Peyer's patch (tissue), 4 donors: ENCODE measurements at places on chromosomes 2 and 18. TPM values are rescaled to one million over a fixed set of nuclear protein-coding genes. Genes with fewer than 3 reads are reported as not detected.

- DNase-seq = peak; percentile 24
These were observed 232.8 kb upstream of the HS6ST1 start for GRCh38 chr2:128551435-128551834.

DNA sequence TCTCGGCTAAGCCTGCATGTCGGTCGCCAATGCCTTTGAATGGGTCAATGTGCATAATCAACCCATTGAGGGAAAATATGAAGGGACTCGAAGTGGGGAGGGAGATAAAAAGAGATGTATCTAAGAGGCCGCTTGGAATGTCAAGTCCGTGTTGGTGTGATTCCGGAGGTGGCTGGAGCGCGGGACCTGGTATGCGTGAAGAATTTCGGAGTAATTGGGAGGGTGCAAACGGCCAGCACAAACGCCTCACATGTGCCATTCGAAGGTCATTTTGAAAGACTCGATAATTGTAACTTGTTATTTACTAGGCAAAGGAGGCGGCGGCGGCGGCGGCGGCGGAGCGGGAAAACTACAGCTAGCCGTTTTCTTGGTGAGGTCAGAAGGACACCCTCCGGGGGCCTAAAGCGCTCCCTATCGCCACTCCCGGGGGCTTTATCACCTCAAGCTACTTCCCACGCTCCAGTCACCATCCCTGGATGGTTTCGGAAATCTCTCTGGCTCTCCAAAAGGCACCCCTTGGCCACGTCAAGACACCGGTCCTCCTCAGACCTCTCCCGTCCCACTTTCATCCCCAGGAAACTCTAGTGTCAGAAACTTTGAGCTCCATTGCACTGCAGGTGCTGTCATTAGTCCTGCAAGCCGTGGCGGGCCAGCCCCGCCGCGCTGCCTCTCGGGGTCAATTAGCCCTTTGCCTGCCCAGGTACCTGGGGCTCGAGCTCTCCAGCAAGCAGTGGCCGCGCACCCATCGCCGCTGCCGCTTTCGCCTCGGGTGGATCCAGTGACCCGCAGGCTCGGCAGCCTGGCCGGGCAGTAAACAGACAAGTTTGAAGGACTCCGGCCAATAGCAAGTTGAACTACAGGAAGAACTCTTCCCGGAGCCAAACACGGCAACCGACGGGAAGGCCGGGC is 1.5 kb downstream of the ERBB4 start:
- DNase-seq = no peak

- no peak for DNase-seq
These were observed 61.8 kb upstream of the ARL4C start for GRCh38 chr2:234558642-234559041.

- no peak for DNase-seq
These were observed 23.4 kb downstream of the NEMP2 start for GRCh38 chr2:190511104-190511503.

DNA sequence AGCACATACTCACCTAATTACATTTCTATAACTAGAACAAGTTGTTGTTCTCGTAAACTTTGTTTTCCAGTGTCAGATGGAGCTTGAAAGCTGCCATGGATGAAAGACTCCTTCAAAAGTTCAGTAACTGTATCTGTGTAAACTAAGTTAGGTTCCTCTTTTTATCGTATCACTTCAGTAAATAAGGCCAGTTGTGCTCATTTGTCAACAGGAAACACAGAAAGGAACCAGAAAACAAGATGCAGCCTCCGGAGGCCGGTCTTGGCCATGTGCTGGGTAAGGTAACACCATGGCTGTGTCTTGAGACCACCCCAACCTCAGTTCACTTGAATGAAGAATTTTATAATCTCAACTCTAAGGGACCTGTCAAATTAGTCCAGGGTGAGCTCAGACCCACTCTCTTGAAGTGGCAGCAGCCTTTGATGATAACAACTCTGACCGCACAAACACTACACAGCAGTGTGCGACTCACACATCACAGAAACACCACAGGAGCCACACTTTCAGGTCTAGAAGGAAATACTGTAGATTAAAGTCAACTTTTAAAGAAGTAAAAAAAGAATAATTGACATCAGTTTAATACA is 213.8 kb downstream of the AFF3 start:
- peak; percentile 43 for DNase-seq

DNA sequence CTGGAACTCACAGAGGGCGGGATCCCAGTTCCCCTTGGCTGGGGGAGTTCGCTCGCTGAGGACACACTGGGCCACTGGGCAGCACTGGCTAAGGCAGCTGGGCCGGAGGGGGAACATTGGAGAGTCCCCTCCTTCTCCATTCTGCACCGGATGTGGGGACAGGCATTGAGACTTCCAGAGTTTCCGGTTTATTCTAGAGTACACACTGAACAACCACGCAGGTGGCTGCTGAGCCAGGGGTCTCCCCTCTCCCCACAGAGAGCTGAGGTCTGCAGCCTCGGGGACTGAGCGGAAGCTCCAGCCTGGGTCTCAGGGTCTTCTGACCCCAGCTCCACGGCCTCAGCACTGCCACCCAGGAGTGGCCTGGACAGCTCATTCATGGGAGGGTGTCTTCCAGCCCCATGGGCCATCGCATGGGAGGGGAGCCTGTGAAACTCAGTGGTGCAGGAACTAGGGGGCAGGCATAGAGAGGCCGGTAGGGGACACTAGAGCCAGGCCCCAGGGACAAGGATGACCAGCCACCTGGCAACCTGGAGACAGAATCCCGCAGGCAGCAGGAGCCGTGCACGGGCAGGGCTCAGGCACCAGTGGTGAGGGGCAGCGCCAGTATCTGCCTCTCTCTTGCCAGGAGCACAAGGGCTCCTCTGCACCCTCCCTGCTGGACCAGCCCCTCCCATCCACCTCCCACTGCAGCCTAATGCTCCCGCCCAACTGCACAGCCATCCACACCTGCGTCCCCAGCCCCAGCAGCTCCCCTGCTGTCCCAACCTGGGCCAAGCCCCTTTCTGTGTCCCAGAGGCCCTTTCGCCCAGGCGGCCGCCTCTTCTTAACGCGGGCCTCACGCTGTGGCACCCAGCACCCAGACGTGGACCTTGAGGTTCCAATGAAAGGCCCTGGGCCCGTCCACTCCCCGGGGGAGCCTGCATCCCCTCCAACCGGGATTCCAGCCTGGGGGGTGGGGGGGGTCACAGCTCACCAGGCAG is 45.1 kb upstream of the GPC1 start:
- no peak for DNase-seq

- DNase-seq = no peak
These were observed 106.6 kb downstream of the FHOD3 start for GRCh38 chr18:36403896-36404820.

Gene RELCH
- 71.6 TPM for total RNA-seq
